ENCODE measurements at places on chromosomes 7 and 10. TPM values are rescaled to one million over a fixed set of nuclear protein-coding genes. Genes with fewer than 3 reads are reported as not detected.

OR6B1 gene
- not detected for total RNA-seq

SYNPO2L gene
- 0.07 TPM for total RNA-seq

LSM5 gene
- total RNA-seq: 78.1 TPM

TWNK gene
- total RNA-seq: 13.3 TPM

ATG9B gene
- total RNA-seq: 0.58 TPM

JCAD gene
- 15.8 TPM for total RNA-seq

OGDH gene
- total RNA-seq: 93.5 TPM
